A673 (cell line): ENCODE measurements at places on chromosomes 16 and 17. TPM values are rescaled to one million over a fixed set of nuclear protein-coding genes. Genes with fewer than 3 reads are reported as not detected.

SLFN14 gene
- total RNA-seq: not detected in 2 replicates

TBC1D3H gene
- total RNA-seq: not detected in 2 replicates

KCNH6 gene
- not detected in 2 replicates for total RNA-seq

GPRC5C gene
- 0.57 TPM in 1 of 2 replicates, not detected in the other for total RNA-seq

CCL1 gene
- not detected in 2 replicates for total RNA-seq

CORO1A gene
- total RNA-seq: 4.6 and 7.0 TPM in 2 replicates

PIMREG gene
- total RNA-seq: 90.5 and 107 TPM in 2 replicates

KDM8 gene
- 8.8 and 11.1 TPM in 2 replicates for total RNA-seq

HCRT gene
- not detected in 2 replicates for total RNA-seq

SUMO2 gene
- 681 and 703 TPM in 2 replicates for total RNA-seq

SLC52A1 gene
- total RNA-seq: not detected in 2 replicates

RRAD gene
- total RNA-seq: 0.19 and 0.28 TPM in 2 replicates

MC1R gene
- 13.4 and 16.6 TPM in 2 replicates for total RNA-seq

NPIPB13 gene
- 9.3 and 14.2 TPM in 2 replicates for total RNA-seq

DNAH17 gene
- total RNA-seq: 0.11 and 0.22 TPM in 2 replicates

ZFPM1 gene
- 5.6 and 6.7 TPM in 2 replicates for total RNA-seq

EPX gene
- not detected in 2 replicates for total RNA-seq

SLC16A6 gene
- 0.55 and 0.67 TPM in 2 replicates for total RNA-seq

XYLT1 gene
- total RNA-seq: 0.13 and 0.64 TPM in 2 replicates

CLEC10A gene
- total RNA-seq: not detected in 2 replicates

CDK5R1 gene
- 3.9 and 5.1 TPM in 2 replicates for total RNA-seq

SLC6A2 gene
- total RNA-seq: not detected in 2 replicates

MT1X gene
- 30.0 and 74.3 TPM in 2 replicates for total RNA-seq

ITGB4 gene
- 0.95 and 2.4 TPM in 2 replicates for total RNA-seq

PTX4 gene
- total RNA-seq: not detected in 2 replicates

SEC14L5 gene
- 0.04 TPM in 1 of 2 replicates, not detected in the other for total RNA-seq

NEUROD2 gene
- not detected in 2 replicates for total RNA-seq

KCNJ18 gene
- not detected in 2 replicates for total RNA-seq
